ENCODE measurements at places on chromosomes 2 and 18. TPM values are rescaled to one million over a fixed set of nuclear protein-coding genes. Genes with fewer than 3 reads are reported as not detected.

NAT8 gene
- total RNA-seq = not detected

UPP2 gene
- not detected for total RNA-seq

NT5C1B gene
- not detected for total RNA-seq

FLACC1 gene
- 5.9 TPM for total RNA-seq

CNGA3 gene
- not detected for total RNA-seq

GREB1 gene
- 0.62 TPM for total RNA-seq

SERPINB10 gene
- total RNA-seq = not detected

Data from PC-3 (cell line).